ENCODE measurements at places on chromosomes 6 and 20.

DNA sequence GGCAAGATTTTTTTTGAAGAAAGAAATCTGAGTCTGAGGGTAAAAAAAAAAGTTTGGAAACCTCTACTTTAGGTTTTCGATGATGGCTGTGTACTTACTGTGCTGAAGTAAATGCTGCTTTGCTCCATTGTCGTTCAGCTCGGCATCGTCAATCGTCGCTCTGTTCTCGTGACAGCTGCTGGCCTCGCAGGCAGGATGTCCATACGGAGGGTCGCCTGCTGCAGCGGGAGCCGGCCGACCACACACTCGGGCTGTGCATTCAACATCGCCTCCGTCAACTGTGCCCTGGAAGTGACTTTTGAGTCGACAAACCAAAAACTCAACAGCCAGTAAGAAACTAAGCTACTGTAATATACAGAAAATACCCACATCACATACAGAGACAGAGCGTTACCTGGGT is 53.1 kb upstream of the SMOC2 start:
- DNase-seq, result no peak

GRCh38 chr6:67538032-67538431 is 1097.0 kb upstream of the ADGRB3 start:
- no peak for DNase-seq

GRCh38 chr6:90222008-90222407 is 74.6 kb downstream of the BACH2 start:
- DNase-seq, result no peak

GRCh38 chr6:45697605-45698004 is 318.1 kb downstream of the CLIC5 start:
- DNase-seq, result no peak

- no peak for DNase-seq
These were observed 117.5 kb upstream of the KCNK16 start for GRCh38 chr6:39440039-39440426.
